ENCODE measurements at places on chromosomes 16 and 17.

GRCh38 chr16:56990407-56991286 is 1.3 kb downstream of the NLRC5 start:
- peak overlapping the region; percentile 95 for H3K4me3 ChIP-seq
- no peaks in the 10 kb centered on the region for H3K27me3 ChIP-seq
- DNase-seq, result no peak
- peak overlapping the region; percentile 92 for H3K27ac ChIP-seq
- peaks cover 81% of the 10 kb centered on the region for H3K4me1 ChIP-seq

GRCh38 chr16:2209258-2210008 is 1.2 kb downstream of the BRICD5 start:
- H3K27me3 ChIP-seq, result no peaks in the 10 kb centered on the region
- H3K27ac ChIP-seq, result no peak overlapping the region
- H3K4me1 ChIP-seq, result peaks cover 70% of the 10 kb centered on the region
- peaks cover 33% of the 10 kb centered on the region for H3K36me3 ChIP-seq
- no peak overlapping the region for H3K4me3 ChIP-seq

- H3K36me3 ChIP-seq, result no peaks in the 10 kb centered on the region
- no peak for DNase-seq
- no peak overlapping the region for H3K4me3 ChIP-seq
- no peaks in the 10 kb centered on the region for H3K27me3 ChIP-seq
Measured at GRCh38 chr16:10616419-10616755, 36.0 kb upstream of the EMP2 start.

DNA sequence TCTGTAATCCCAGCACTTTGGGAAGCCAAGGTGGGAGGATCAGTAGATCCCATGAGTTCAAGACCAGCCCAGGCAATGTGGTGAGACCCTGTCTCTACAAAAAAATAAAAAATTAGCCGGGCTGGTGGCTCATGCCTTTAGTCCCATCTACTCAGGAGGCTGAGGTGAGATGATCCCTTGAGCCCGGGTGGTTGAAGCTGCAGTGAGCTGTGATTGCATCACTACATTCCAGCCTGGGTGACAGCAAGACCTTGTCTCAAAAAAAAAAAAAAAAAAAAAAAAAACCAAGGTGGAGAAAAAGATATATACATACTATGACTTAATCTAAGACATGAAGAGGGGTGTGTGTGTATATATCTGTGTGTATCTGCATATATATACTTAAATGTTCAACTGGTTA is 26.7 kb downstream of the BBS2 start:
- peaks cover 3% of the 10 kb centered on the region for H3K4me1 ChIP-seq
- peaks cover 64% of the 10 kb centered on the region for H3K36me3 ChIP-seq
- no peak overlapping the region for H3K27ac ChIP-seq
- H3K4me3 ChIP-seq, result no peak overlapping the region
- no peak for DNase-seq

DNA sequence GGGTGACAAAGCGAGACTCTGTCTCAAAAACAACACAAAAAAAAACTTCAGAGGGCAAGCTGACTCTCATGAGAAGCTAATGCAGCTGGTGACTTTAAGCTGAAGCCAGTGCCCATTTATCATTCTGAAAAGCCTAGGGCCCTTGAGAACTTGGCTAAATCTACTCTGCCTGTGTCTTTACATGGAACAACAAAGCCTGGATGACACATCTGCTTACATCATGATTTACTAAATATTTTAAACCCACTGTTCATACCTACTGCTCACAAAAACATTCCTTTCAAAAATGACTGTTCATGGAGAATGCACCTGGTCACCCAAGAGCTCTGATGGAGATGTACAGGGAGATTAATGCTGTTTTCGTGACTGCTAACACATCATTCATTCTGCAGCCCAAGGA is 6.1 kb upstream of the ALOX12 start:
- DNase-seq, result no peak
- H3K27me3 ChIP-seq, result no peaks in the 10 kb centered on the region

GRCh38 chr16:77111056-77111565 is 79.9 kb upstream of the MON1B start:
- no peak overlapping the region for H3K4me3 ChIP-seq
- peaks cover 10% of the 10 kb centered on the region for H3K4me1 ChIP-seq
- no peak for DNase-seq
- H3K27ac ChIP-seq, result no peak overlapping the region
- no peaks in the 10 kb centered on the region for H3K36me3 ChIP-seq

DNA sequence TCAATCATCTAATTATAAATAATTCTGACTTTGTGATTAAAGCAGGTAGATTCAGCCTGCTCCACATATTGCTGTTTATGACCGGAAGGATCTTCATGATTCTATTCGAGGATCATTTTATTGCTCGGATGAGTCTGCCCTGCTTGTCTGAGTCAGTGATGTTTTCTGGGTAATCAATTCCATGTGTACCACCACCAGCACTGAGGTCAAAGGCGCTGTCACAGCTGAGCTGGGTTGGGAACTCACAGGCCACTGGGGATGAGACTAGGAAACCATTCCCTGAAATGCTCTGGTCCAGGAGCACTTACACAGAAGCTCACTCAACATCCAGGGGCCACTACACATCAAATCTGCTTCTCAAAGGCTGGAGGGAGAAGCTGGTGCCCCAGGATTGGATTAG is 30.4 kb upstream of the ERN1 start:
- H3K27me3 ChIP-seq, result no peaks in the 10 kb centered on the region
- DNase-seq, result no peak
- H3K4me1 ChIP-seq, result peaks cover 76% of the 10 kb centered on the region
- H3K27ac ChIP-seq, result no peak overlapping the region
- no peak overlapping the region for H3K4me3 ChIP-seq

GRCh38 chr17:27236717-27237315 is 57.1 kb upstream of the WSB1 start:
- no peak overlapping the region for H3K4me3 ChIP-seq
- H3K27me3 ChIP-seq, result no peaks in the 10 kb centered on the region
- no peaks in the 10 kb centered on the region for H3K36me3 ChIP-seq
- H3K4me1 ChIP-seq, result no peaks in the 10 kb centered on the region
- DNase-seq, result peak; percentile 57
- H3K27ac ChIP-seq, result no peak overlapping the region

DNA sequence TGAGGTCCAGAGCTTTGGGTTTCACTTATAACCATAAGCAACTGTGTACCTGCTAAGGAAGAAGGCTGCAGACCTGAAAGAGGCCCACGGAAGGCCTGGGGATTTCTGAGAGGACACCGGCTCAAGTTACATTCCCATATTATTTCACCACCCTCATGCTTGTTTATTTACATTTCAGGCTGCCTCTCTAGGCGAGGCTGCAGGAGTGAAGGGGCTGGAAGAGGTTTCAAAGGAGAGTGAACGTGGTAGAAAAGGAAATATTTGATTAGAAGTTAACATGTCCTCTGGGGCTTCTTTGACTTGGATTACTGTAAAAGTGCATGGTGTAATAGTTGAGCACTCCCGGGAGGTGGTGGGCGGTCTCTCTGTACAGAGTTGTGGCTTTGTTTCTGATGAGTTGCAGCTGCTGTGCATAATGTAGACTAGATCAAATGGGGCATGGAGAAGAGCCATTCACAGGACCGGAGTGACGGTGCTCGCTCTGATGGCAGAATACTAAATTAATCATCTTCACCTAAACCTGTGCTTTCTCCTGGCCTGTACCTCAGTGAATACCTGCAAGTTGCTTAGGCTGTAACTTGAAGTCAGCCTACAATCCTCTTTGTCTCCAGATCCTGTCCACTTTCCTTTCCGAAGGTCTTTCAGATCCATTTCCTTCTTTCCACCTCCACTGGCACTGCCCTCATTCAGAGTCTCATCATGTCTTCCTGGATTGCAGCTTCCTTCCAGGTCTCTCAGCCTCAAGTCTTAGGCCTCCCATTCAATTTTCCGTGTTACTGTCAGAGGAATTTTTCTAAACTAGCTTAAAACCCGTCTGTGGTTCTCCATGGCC is 1.9 kb upstream of the CPD start:
- no peak overlapping the region for H3K4me3 ChIP-seq
- no peaks in the 10 kb centered on the region for H3K27me3 ChIP-seq
- no peak overlapping the region for H3K27ac ChIP-seq
- no peaks in the 10 kb centered on the region for H3K36me3 ChIP-seq

- no peaks in the 10 kb centered on the region for H3K36me3 ChIP-seq
- H3K4me1 ChIP-seq, result no peaks in the 10 kb centered on the region
- DNase-seq, result no peak
- no peak overlapping the region for H3K27ac ChIP-seq
- peaks cover 100% of the 10 kb centered on the region for H3K27me3 ChIP-seq
- no peak overlapping the region for H3K4me3 ChIP-seq
Measured at GRCh38 chr17:79210638-79211037, 136.0 kb downstream of the ENGASE start.

DNA sequence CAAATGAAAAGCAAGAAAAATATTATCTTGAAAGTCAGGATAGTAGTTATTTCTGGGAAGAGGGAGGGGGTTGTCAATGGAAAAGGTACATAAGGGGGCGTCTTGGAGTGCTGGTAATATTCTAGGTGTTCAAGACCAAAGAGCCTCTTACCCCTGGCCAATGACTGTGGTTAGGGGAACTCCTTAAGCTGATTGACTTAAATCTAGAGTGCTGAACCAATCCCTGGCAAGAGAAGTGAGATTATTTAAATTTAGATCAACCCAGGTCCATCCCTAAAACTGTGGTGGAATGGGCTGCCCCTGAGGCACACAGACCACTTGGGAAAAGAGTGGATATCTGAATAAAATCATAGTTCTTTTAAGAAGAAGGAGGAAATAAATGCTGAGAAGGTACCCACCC is 174.1 kb downstream of the COPRS start:
- H3K4me1 ChIP-seq, result peaks cover 7% of the 10 kb centered on the region
- H3K27ac ChIP-seq, result no peak overlapping the region
- H3K27me3 ChIP-seq, result no peaks in the 10 kb centered on the region
- no peak for DNase-seq

DNA sequence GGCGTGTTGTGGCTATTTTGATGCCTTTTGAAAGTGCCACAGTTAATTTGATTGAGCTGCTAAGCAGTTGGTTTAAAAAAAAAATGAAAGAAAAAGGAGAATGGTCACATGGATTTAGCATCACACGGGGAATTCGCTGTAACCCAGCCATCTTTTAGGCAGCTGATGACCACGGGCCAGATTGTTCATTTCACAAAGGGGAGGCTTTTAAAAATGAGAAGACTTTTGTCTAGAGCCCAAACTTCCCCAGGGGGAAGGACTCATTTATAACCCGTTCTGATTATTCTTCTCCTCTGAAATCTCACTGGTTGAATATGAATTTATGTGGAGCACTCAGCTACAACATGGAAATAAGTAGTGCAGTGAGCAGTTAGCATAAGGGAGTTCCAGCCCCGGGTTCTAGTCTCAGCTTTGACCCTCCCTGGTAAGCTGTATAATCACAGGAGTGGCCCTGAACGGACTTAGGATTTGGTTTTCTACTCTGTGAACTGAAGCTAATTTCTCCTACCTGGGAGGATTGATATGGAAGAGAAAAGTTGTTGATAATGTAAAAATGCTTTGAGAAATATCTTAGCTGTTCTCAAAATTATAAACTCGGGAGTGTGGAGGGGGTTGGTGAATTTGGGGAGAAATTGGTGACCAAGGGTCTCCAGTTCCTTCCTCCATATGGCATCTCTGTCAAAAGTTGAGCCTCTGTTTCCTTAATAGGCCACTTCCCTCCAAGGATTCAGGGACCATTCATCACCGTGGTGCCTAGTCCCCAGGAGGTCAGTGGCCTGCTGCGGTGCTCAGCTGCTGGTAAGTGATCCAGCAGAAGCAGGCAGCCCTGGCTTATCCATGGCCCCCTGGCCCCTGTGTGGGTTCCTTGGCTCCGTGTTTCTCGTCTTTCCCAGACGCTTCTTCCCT is 76.4 kb upstream of the TBX2 start:
- H3K27me3 ChIP-seq, result no peaks in the 10 kb centered on the region
- no peak overlapping the region for H3K4me3 ChIP-seq
- peak overlapping the region; percentile 79 for H3K27ac ChIP-seq
- DNase-seq, result no peak
- H3K4me1 ChIP-seq, result peaks cover 44% of the 10 kb centered on the region

- H3K36me3 ChIP-seq, result peaks cover 9% of the 10 kb centered on the region
- no peak overlapping the region for H3K4me3 ChIP-seq
- no peaks in the 10 kb centered on the region for H3K4me1 ChIP-seq
- no peak overlapping the region for H3K27ac ChIP-seq
- H3K27me3 ChIP-seq, result no peaks in the 10 kb centered on the region
Measured at GRCh38 chr16:4900750-4901149, 36.2 kb downstream of the PPL start.

- no peak overlapping the region for H3K27ac ChIP-seq
- DNase-seq, result no peak
- H3K27me3 ChIP-seq, result peaks cover 4% of the 10 kb centered on the region
- no peak overlapping the region for H3K4me3 ChIP-seq
- no peaks in the 10 kb centered on the region for H3K36me3 ChIP-seq
Measured at GRCh38 chr16:23334457-23334853, 32.4 kb downstream of the SCNN1B start.

- H3K27me3 ChIP-seq, result no peaks in the 10 kb centered on the region
- no peak for DNase-seq
- peaks cover 58% of the 10 kb centered on the region for H3K4me1 ChIP-seq
- no peaks in the 10 kb centered on the region for H3K36me3 ChIP-seq
Measured at GRCh38 chr16:4347010-4347409, 4.1 kb downstream of the PAM16 start.

DNA sequence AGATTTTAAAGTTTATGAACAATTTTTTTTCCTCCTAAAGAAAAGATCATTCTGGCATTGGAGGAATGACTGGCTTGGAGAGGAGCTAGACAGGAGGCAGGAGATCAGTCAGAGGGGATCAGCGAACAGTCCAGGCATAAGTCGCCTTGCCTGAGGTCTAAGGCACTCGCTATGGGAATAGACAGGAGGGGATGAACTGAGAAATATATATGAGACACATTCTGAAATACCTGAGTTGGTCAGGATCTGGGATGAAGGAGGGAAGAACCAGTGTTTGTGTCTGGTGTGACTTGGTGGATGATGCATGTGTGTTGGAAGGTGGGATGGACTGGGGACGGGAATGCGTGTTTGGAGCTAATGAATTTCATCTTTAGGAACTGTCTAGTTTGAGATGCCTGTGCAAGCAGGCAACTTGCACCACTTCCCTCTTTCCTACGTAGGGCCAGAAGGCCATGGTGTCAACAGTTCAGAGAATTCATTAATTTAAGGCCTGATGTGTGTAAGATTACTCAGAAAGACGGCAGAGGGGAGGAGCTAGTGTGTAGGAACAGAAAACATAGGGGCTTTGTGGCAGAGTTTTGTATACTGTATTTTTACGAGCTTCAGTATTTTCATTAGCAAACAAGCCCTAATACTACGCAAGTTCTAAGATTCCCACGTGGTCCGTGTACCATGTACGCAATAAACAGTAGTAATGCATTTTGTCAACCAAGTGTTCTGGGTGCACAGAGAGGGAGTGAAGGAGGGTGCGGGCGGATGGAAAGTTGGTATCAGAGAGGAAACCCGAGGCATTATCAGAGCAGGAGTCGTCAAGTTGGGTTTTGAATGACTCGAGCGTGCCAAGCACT is 825 bp downstream of the HEATR6 start:
- H3K27ac ChIP-seq, result peak overlapping the region; percentile 94
- no peaks in the 10 kb centered on the region for H3K27me3 ChIP-seq
- peaks cover 32% of the 10 kb centered on the region for H3K36me3 ChIP-seq
- peaks cover 31% of the 10 kb centered on the region for H3K4me1 ChIP-seq
- no peak for DNase-seq
- H3K4me3 ChIP-seq, result peak overlapping the region; percentile 79

Measured in left ventricle myocardium inferior (tissue), 1 donor.